NCI-H2029 treated with DMSO at 0.1 percent for 48 hours (cell line): ENCODE measurements at places on chromosomes 1 and 21.

DNA sequence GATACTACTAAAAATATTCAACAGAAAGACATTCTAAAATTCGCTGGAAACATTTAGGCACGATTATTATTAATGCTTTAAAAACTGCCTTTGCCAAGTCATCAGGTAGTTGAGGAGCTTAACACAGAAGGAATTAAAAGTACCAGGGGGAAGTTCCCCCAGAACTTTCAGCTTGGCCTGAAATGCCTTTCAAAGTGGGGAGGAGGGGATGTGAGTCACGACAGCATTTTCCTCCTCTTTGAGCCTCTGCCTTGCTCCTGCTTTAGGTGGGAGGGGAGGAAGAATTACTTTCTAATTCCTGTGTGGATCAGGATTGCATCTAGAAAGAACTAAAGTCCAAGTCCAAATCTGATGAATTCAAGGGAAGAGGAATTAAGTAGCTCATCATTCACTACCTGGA is 183.7 kb downstream of the CLIC6 start:
- DNase-seq = no peak

- DNase-seq = no peak
Observed at GRCh38 chr1:81702903-81703302, 97.8 kb upstream of the ADGRL2 start.

DNA sequence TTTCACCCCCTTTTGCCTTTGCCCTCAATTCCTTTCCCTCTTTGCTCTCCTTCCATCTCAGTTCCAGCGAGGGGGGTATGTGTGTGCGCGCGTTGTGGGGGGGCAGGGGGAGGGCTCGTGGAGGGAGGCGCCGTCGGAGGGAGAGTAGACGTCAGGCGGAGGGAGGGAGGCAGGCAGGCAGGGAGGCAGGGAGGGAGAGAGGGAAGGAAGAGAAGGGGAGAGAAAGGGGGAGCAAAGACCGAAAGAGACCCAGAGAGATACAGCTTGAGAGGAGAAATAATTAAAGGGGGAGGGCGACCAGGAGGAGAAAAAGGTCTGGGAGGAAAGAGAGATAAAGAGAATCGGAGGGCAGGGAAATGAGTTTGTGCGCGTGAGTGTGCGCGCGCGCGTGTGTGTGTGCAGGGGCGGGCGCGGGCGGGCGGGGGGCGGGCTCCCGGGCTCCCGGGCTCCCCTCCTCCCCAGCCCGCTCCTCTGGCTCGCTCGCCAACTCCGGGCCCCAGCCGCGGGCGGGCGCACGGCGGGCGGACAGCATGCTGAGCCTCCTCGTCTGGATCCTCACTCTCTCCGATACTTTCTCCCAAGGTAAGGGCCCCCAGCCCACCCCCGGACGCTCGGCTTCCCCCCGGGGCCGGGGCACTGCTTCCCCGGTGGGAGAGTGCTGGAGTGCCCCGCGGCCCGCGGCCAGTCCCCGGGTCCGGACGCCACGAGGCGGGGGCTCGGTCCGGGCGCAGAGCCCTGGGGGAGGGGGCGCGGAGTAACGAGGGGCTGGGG is at the start of gene KIRREL1:
Gene KIRREL1 (plus strand): TSS at position 499 of the 771 bp plus-strand sequence. CDS start 32 bp downstream, at position 531.
- peak; percentile 13 for DNase-seq

DNA sequence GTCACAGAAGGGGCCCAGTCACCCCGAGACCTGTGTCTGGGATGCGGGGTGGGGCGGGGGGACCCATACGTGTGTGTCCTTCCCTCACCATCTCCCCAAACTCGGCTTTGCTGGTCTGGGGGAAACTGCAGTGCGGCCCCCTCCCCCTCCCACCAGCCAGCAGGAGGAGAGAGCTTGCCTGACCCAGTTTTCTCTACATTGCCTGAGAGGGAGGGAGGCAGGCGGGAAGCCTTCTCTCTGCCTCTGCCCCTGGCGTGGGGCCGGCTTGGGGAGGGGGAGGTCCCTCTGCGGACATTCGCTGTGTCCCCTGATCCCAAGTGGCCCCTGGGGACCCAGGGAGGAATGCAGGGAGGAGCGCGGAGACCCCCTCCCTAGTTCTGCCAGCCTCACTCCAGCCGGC is 3.9 kb downstream of the EPHA8 start:
- no peak for DNase-seq

- no peak for DNase-seq
Observed at GRCh38 chr1:118987468-118988185, 516 bp downstream of the TBX15 start.

- DNase-seq = no peak
Observed at GRCh38 chr1:54875000-54875399, 12.0 kb downstream of the DHCR24 start.

- DNase-seq = no peak
Observed at GRCh38 chr1:34918386-34918976, 11.0 kb downstream of the DLGAP3 start.

DNA sequence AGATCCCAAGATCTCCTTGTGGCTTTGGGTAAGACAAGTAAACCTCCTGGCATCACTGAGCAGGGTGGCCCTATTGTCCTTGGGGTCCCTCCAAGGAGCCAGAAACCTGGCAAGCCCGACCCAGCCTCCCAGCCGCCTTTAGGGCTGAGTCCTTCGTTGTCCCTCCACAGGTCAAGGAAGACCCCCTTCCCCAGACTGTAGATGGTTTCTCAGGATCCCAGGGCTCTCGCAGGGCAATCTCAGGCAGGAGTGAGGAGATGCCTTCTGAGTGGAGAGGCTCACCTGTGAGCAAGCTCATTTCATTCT is 71.6 kb upstream of the CSF3R start:
- DNase-seq = no peak

GRCh38 chr1:213104604-213105003 is 53.6 kb downstream of the RPS6KC1 start:
- DNase-seq = no peak

- peak; percentile 55 for DNase-seq
Observed at GRCh38 chr1:22500471-22500870, 48.8 kb downstream of the ZBTB40 start.

GRCh38 chr21:42403611-42404231 is at the start of gene UBASH3A:
Gene UBASH3A (plus strand): TSS chr21:42403902. CDS start chr21:42403946, 44 bp downstream.
- DNase-seq = no peak

GRCh38 chr21:42661688-42662429 is 8.4 kb downstream of the PDE9A start:
- DNase-seq = no peak

DNA sequence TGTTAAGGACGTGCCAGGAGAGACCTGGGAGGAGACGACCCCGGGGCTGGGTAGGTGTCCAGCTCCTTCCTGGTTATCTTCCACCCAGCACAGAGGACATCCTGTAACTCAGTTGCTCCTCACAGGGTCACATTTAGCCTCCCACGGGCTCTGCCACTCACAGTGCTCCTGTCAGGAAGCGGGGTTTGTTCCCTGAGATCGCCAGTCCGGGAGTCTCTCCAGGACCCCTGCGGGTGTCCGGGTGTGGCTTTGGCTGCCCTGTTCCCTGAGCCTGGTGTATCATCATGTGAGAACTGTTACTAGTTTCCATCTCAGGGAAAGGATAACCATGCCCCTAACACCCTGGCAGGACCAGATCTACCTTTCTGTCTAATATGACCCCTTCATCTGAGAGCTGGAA is 158.2 kb upstream of the RUNX1 start:
- DNase-seq = no peak

DNA sequence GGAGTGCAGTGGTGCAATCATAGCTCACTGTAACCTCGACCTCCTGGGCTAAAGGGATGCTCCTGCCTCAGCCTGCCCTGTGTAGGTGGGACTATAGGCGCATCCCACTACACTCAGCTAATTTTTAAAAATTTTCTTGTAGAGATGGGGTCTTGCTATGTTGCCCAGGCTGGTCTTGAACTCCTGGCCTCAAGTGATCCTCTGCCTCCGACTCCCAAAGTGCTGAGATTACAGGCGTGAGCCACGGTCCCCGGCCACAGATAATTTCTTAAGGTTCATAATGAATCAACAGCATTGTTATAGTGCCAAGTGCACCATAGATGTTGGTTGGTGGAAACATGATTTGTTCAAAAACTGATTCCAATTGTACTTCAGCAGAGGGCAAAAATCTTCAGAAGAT is 42.2 kb upstream of the CNN3 start:
- no peak for DNase-seq

DNA sequence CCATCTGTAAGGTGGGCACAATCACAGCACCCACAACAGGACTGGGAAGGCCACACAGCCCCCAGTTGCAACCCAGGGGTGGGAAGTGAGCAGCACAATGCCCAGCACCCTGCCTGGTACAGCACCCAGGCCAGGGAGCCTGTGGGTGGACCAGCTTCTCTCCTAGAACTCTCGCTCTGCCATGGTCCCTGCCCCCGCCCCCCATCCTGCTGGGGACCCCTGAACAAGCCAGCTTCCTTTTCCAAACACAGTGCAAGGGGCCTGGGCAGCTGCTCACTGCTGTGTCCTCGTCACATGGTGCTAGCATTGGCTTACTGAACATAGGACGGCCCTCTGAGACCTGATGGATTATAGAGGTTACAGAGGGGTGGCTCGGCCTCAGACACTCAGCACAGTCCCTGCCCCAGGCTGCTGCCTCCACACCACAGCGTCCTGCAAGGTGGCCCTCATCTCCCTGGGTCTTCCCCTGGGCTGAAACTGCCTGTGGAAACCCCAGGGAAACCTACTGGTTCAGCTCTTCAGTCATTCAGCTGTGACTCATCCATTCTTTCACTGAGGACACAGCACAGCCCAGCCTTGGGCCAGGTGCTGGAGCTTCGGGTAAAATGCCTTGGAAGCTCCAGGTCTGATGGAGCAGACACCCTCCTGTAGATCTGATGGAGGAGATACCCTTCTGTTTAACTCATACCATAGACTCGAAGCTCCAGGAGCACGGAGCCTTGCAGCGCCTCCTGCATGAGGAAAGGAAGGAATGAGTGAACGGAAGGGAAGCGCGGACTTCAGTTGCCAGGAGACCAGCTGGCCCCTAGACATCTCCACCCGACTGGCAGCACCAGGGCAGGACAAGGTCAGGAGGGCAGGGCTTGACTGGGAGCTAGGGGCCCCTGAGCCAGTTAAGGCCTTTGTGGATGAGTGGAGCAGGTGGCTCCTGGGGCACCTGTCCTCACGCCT is 8.1 kb upstream of the PRDM16 start:
- DNase-seq = no peak

DNA sequence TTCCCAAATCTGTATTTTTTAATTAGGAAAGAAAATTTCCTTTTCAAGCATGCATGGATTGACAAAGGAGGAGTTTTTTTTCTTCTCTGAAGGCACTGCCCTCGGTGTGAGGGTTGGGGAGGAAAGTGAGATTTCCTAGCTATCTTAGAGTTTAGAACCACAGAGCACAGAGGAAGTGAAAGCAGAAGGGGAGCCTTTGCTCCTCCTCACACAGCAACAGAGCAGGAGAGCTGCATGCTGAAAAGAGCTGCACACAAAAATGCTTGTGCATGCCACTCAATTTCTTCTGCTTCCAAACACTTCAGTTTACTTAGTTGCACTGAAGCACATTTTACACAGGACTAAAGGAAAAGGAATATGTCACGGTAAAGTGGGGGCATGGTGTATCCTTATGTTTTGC is 308.1 kb downstream of the GPATCH2 start:
- DNase-seq = no peak

DNA sequence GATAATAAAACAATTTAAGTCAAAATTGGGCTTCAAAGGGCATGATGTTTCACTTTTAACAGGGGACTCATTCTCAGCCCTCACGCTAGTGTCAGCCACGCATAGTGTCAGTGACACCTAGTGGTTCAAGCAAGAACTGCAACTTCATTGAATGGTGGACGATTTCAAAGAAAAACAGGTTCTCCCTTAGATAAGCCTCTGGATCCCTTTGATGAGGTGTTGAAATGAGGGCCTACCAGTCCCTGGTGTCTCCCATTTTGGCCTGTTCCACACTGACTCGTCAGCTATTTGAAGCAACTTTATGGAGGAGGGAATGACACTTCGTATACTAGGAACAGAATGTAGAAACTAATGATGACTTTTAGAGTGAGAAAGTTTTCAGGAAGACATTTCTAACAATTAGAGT is 56.2 kb downstream of the FCRL5 start:
- DNase-seq = no peak

DNA sequence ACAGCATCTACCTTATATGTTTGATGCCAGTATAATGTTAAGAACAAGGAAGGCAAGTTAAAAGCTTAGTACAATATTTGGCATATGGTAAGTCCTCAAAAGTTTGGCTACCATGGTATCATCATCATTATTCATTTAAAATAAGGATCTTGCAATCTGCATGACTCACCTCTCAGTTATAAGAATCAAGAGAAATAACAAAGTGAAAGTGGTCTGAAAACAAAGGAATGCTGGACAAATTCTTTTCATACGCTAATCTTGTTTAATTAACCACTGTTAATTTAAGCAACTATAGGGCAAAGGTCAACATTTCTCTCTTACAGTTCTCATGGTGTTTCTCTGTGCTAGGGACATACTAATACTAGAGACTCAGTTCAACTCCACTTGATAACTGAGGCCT is 13.0 kb upstream of the CLDN19 start:
- no peak for DNase-seq

DNA sequence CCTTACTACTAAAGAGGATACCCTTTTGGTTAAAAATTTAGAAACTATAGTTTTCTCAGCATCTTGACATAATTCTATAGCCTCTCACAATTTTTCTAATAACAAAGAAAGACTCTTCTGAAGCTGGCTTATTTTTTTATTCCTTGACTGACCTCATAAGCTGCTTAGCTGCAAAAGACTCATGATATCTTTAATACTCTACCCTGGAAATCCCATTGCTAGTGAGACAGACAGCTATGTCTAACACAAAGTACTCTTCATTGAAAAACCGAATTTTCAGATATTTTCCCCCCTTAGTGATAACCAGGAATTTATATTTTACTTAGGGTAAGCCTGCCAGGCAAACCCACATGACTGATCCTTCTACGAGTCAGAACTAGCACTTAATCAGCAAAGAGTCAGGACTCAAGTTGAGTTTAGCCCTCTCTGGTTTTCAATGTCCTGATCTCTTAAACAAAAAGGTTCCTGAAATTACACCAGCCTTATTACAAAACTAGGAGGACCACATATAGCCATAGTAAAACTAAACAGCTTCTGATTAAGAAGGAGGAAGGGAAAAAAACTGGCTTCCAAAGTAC is 56.9 kb downstream of the ENAH start:
- no peak for DNase-seq

DNA sequence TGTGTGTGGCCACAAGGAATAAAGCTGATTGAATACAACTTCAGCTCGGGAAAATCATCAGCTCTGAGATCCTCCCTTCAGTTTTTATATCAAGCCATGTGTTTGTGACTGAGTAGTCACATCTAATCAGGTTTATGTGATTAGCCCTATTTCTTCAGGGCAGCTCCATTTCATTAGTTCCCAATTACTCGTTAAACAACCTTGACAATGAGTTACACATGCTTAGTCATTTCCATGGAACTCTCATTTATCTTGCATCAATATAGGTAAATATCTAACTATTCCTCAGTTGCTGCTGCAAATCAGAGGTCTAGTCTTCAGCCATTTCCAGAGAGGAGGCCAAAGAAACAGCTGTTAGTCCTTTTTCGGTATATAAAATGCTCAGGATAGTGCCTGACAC is 16.3 kb downstream of the CRB1 start:
- DNase-seq = no peak
